ENCODE measurements at places on chromosomes 6 and 20.

DNA sequence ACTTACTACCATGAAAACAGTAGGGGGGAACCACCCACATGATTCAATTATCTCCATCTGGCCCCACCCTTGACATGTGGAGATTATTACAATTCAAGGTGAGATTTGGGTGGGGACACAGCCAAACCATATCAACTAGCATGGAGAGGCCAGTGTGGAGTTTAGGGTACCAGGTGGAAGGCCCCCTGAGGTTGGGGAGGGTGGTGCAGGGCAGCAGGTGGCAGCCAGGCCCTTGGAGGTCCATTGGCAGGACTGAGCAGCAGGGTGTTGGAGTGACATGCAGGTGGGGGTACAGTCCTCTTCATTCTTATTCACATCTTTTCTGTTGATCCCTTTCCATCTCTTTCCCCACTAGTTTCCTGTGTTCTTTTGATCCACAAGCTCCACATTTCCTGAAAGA lies 42.9 kb downstream of the PHACTR3 start:
- no peak for DNase-seq

GRCh38 chr6:39941138-39941537 lies 6.9 kb upstream of the MOCS1 start:
- DNase-seq: no peak

DNA sequence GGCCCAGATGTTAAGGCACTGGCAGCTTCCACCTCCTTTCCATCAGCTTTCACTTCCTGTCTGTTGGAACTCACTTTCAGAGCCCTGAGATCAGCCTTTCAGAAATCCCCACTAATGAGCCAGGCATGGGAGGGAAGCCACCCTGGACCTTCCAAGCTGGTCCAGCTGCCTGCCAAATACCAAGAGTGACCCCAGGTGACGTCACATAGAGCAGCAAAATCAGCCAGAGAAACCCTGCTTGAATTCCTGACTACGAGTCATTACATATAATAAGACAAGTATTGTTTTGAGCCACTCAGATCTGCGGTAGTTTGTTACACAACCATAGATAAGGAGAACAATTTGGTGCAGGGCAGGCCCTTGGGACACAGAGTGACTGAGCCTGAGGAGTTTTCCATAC lies 556.0 kb upstream of the JAG1 start:
- DNase-seq: no peak

DNA sequence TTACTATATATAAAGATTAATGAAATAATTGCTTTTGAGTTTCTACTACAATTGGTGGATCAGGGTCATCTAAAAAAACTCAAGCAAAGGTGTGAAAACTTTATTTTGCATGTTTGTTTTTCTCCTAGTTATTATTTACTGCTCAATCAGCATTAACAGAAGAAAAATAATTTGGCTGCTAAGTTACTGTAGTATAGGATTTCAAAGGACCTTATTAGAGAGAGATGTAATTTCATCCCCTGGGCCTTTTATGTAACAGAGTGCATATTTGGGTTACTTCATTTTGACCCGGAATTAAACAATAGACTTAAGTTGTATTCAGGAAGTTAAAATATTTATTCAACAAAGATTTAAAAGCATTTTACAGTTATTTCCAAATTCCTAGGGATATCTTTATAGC lies 49.8 kb downstream of the EYA4 start:
- DNase-seq: no peak

GRCh38 chr20:53827292-53828087 lies 233.9 kb upstream of the ZNF217 start:
- DNase-seq: no peak

DNA sequence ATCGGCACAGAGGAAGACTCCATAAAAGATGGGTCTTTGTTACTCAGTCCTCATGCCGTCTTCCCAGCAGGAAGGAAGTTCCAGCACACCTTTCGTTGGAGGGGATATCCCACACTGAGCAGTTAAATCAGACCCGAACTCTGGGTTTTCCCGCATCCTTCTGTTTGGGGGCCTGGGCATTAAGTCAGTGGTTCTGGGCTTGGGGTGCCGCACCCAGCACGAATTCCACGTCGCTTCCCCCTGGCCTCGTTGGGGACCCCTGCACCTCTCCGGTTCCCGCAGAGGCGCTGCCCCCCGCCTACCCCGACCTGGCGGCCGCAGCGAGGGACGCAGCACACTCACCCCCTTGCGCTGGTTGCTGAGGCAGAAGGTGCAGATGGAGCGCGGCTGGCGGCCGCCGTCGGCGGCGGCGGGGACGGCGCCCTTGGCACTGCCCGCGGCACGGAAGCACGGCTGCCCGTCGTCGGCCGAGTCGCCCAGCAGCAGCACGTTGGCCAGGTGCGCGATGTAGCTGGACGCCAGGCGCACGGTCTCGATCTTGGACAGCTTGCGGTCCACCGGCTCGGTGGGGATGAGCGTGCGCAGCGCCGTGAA lies 641 bp downstream of the TCF15 start:
- no peak for DNase-seq

GRCh38 chr20:33910529-33911327 lies 83.0 kb upstream of the RALY start:
- DNase-seq: no peak

DNA sequence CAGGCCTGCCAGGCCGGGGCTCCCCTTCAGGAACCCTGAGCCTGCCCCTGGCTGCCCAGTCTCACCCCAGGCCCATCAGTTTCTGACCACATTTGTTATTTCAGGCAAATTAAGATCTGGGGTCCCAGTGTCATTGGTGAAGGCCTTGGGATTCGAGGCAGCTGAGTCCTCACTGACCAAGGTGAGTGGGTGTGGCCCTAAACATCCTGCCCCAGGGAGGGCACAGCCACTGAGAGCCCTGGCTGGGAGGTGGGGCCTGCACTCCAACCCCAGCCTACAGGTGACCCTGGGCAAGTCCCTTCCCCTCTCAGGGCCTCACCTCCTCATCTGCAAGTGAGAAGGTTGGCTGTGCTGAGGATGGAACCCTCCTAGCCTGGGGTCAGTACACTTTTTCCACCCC lies 23.8 kb downstream of the BPIFB1 start:
- no peak for DNase-seq

GRCh38 chr6:135866445-135867123 lies 15.1 kb downstream of the PDE7B start:
- no peak for DNase-seq

- no peak for DNase-seq
Measured at GRCh38 chr6:107569473-107569872, 79.6 kb downstream of the SOBP start.

- no peak for DNase-seq
Measured at GRCh38 chr20:44735816-44736169, 9.9 kb upstream of the KCNK15 start.

Measured in stimulated activated CD8-positive, alpha-beta memory T cell treated with anti-CD3 and anti-CD28 coated beads, Interleukin-2, amount 100 ng/mL, for 48 hours (primary cell).